Activated T-helper 1 cell treated with anti-CD3 and anti-CD28 coated beads, Interleukin-12 subunit alpha, Interleukin-12 subunit beta, Interleukin-2, Interleukin-4 antibody, amounts not matched to agents 30 ng/mL and 10 ng/mL and 1 ng/mL, durations not matched to agents 14 hours and 24 hours and 36 hours (primary cell): ENCODE measurements at places on chromosomes 7 and 10. TPM values are rescaled to one million over a fixed set of nuclear protein-coding genes. Genes with fewer than 3 reads are reported as not detected.

DNA sequence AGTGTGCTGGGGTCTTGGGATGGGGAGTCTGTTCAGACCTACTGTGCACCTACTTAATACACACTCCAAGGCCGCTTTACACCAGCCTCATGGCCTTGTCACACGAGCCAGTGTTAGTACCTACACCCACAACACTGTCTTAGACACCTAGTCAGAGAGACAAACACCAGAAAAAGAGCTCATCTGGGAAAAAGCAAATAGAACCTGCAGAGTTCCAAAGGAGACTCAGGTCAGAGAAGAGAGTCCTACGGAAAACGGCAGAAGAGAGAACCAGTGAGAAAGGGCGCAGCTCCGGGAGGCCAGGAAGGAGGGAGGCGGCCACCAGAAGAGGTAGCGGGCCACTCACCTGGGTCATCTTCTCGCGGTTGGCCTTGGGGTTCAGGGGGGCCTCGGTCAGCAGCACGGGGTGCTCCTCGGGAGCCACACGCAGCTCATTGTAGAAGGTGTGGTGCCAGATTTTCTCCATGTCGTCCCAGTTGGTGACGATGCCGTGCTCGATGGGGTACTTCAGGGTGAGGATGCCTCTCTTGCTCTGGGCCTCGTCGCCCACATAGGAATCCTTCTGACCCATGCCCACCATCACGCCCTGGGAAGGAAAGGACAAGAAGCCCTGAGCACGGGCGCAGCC, 105.3 kb upstream of the TNRC18 start:
- no peak for DNase-seq

DNA sequence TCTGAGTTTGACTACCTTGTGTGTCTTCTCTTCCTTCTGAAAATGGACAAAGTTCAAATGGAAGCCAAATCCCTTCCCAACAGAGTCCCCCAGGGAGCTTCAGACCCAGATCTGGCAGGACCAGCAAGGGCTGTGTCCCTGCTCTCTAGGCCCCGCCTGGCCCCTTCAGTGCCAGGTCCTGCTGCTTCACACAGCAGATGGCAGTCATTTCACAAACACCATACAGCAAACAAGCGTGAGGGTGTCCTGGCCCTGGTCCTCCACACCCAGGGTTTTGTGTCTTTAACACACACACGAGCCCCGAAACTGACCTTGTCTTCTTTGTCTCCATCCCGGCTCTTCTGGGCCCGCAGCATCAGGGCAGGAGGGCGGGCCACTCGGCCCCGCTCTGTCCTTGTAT, 145.0 kb downstream of the TCERG1L start:
- DNase-seq: no peak

DNA sequence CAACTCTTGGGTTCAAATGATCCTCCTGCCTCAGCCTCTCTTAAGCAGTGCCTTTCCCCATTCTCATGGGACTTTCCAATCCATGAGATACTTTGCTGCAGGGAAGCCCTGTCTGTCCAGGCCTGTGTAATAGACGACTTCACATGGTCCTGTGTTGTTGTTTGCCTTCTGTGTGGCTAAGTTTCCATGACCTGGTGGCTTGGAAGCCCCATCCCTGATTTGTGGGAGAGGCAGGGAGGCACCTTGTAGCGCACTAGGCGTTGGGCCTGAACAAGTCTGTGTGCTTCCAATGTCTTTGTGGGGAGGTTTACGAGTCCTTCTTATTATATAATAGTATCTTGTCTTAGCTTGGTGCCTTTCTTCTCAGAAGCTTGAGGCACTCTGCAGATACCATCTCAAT, 49.1 kb downstream of the TCF7L2 start:
- DNase-seq: no peak

DNA sequence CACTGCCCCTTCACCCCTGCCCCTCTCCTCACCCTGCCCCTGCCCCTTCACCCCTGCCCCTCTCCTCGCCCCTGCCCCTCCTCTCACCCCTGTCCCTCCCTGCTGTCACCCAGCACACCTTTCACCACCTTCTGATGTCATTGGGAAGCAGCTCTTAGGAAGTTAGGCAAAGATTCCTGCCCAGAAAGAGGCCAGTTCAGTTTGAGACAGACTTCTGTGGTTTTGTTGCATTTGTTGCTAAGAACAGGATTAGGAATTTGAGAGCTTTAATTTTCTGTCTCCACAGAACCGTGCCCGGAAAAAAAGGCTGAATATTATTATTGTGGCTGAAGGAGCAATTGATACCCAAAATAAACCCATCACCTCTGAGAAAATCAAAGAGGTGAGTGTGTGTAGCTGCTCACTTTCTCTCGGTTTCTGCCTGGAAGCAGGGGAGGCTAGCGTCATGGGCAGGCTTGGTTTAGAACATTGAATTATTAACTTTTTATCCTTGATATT, 39.6 kb downstream of the PFKP start:
- DNase-seq: no peak

The GNAT3 gene
- total RNA-seq: not detected in 2 replicates

The ANKRD30A gene
- not detected in 2 replicates for total RNA-seq
